Amniotic stem cell (primary cell): ENCODE measurements at places on chromosomes 1 and 21.

- no peak for DNase-seq
Observed at GRCh38 chr1:111517469-111518225, 14.2 kb upstream of the ADORA3 start.

GRCh38 chr1:116087628-116088027, 23.6 kb upstream of the MAB21L3 start:
- no peak for DNase-seq

DNA sequence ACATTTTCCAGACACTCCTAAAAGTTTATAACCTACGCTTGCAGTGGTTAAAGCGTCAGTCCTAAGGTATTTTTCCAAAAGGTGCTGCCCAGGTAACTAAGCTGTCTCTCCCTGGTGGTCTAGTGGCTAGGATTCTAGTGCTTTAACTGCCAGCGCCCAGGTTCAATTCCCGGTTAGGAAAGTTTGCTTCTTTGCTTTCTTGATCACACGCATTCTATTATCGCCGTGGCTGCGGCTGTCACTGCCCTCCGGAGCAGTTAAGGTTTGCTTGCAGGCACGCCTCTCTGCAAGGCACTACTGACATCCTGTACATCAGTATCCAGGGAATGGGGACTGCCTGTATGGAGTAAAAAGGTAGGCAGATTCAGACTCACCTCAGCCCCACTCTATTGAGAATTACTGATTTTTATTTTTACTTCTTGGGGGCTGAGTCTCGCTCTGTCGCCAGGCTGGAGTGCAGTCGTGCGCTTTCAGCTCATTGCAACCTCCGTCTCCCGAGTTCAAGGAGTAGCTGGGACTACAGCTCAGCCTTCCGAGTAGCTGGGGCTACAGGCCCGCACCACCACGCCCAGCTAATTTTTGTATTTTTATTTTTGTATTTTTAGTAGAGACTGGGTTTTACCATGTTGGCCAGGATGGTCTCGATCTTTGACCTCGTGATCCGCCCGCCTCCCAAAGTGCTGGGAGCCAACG, 53.2 kb upstream of the CFAP126 start:
- DNase-seq, result no peak

- no peak for DNase-seq
Observed at GRCh38 chr21:43305336-43305665, 121.6 kb downstream of the SIK1 start.

- DNase-seq, result no peak
Observed at GRCh38 chr1:110639724-110640386, 33.7 kb upstream of the KCNA2 start.

DNA sequence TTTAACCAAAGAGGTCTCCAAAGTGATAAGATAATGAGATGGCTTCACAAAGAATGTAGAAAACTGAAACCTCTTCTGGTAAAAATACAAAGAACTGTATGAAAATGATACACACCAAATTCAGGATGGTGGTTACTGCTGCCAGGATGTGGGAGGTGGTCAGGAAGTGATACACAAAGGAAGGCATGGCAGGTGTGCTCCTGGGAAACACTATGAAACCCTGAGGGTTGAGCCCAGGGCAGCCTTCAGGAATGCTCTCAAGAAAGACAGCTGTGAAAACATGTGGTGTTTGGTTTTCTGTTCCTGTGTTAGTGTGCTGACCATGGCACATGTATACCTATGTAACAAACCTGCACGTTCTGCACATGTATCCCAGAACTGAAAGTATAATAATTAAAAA, 109.3 kb downstream of the NTNG1 start:
- DNase-seq, result no peak

DNA sequence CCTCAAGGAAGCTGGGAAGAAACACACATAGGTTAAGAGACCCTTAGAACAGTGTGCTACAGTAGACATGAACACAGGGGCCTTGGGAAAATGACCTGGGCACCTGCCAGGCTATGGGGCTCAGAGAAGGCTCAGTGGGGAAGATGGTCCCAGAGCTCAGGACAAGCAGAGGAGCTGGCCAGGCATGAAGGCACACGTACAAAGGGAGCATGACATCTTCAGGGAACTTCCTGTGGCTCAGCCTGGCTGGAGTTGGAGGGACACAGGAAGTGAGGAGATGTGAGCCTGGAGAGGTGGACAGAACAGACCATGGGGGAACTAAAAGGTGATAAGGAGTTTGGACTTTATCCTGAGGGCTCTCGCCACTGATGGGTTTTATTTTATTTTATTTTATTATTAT, 3.8 kb upstream of the SLC50A1 start:
- no peak for DNase-seq

DNA sequence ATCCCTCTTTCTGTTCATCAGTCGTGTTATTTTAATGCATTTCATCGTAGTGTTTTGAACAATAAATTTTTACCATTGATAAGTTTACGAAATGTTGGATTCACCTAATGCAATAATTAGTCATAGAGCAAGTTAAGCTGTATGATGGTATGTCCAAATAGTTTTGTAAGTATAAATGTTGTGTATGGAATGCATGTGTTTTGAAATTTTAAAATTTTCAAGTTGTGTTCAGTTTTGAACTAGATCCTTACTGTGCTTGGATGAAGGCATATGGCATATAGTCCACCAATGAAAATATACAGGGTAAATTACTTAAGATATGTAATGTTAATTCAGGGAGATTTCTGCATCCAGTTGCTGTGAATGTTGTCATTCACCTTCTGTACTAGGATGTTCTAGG, 2.3 kb downstream of the ZMYM4 start:
- DNase-seq, result no peak

GRCh38 chr1:25137521-25138395, 94.5 kb downstream of the SYF2 start:
- no peak for DNase-seq

- DNase-seq, result no peak
Observed at GRCh38 chr1:178932552-178932906, 61.7 kb upstream of the ANGPTL1 start.

DNA sequence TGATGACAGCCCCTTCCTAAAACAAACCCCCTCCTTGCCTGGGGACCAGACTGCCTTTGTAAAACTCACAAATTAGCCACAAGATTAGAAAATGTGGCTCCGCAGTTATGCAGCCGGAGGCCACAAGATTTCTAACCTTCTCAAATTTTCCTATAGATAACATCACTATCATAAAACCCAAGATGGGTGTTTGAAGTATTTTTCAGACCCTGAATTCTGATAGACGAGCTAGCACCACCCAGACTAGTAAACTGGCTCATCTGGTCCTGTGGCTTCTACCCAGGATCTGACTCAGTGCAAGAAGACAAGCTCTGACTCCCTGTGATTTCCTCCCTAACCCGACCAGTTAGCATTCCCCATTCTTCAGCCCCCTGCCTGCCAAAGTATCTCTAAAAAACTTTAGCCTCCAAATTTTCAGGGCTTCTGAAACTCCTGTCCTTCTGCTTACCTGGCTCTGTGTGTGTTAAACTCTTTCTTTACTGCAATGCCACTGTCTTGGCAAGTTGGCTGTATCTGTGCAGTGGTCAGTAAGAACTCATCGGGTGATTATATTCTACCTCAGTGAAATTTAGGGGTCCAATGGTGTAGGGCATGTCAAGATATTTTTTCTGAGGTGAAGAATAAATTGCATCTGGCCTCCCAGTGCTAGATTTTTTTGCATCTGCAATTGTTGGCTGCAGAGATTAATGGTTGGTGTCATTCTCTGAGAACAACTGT, 102.1 kb downstream of the S1PR1 start:
- DNase-seq, result no peak

- DNase-seq, result no peak
Observed at GRCh38 chr1:30336550-30337323, 386.6 kb downstream of the MATN1 start.

- DNase-seq, result no peak
Observed at GRCh38 chr1:213295860-213296259, 244.8 kb downstream of the RPS6KC1 start.

- DNase-seq, result no peak
Observed at GRCh38 chr1:78522136-78522535, 31.4 kb downstream of the PTGFR start.

DNA sequence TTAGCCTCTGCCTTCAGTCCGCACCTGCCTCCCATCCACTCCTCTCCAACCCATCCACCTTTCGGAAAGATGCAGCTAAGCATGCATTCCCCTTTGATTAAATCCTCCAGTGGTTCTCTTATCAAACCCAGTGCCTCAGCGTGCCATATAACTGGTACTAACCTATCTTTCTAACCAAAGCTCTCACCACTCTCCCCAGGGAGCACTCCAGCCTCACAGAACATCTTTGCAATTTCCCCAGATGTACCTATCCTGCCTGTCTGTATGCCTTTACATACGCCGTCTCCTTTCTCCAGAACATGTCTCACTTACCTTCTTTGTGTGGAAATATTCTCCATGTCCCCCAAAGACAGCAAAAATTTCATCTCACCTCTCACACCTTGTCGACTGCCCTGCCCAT, 80.0 kb downstream of the SLC25A24 start:
- DNase-seq, result no peak

- no peak for DNase-seq
Observed at GRCh38 chr1:8825985-8826481, 8.6 kb upstream of the RERE start.

DNA sequence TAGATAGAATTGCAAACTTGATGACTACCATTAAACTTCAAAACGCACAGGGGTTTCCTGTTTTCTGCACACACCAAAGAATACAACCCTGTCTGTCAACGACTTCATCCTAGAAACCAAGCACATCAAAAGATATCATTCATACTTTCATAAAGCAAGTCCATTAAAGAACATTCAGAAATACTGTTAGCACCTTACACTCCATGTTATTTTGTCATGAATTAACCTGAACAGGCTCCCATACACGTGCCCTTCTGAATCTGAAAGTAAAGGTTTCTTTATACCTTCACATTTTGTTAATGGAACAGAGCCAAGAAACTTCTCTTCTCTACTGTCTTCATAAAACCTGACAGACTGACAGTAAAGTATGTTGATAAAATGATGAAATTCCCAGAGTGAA, 46.1 kb downstream of the PUM1 start:
- no peak for DNase-seq

DNA sequence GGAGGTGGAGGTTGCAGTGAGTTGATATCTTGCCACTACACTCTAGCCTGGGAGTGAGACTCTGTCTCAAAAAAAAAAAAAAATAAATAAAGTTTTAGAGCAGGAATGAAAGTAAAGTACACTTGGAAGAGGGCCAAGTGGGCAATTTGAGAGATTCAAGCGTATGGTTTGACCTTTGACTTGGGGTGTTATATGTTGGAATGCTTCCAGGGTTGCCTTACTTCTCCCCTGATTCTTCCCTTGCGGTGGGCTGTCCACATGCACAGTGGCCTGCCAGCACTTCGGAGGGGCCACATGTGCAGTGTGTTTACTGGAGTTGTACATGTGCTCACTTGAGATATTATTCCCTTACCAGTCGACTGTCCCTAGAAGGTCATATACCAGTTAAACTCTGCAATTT, 295.5 kb upstream of the PROX1 start:
- no peak for DNase-seq

DNA sequence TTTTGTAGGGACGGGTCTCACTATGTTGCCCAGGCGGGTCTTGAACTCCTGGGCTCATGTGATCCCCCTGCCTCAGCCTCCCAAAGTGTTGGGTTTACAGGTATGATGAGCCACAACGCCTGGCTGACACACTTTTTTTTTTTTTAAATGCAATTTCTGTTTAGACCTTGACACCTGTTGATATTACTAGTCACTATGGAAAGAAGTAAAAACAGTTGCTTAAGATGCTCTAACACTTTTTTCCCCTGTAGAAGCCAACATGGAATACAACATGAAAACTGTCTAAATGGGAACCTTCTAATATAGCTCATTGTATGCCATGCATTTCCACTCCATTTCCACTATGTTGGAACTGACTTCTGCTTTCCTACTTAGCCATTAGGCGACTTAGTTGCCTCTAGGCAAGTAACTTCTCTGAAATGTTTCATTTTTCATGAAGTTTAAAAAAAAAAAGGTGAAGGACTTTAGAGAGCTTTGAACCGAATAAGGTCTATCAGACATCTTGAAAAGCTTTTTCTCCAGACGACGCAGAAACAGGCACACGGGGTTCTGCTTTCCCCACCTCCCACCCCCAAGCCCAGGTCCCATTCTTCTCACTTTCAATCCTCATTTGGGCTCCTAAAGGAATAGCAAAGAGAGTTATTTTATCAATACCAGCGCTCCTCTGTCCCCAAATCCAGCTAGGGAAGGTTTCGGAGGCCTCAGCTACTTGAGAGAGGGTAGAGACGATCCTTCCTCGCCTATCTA, 648 bp upstream of the DR1 start:
- DNase-seq, result no peak

DNA sequence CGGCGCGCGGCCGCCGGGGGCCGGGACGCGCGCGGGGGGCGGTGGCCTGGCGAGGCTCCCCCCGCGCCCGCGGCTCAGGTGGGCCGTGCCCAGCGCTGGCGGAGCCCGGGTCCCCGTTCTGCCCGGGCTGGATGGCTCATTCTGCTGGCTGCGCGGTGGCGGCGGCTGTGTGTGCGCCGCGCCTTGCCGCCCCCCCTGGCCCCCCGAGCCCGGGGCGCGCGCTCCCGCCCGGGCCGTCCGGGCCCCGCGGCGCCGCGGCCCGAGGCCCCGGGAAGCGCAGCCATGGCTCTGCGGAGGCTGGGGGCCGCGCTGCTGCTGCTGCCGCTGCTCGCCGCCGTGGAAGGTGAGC, at the start of gene EPHB2:
EPHB2 (plus strand) TSS at position 139 of the 349 bp plus-strand sequence; CDS start at position 283, 144 bp downstream.
- DNase-seq, result peak; percentile 19

DNA sequence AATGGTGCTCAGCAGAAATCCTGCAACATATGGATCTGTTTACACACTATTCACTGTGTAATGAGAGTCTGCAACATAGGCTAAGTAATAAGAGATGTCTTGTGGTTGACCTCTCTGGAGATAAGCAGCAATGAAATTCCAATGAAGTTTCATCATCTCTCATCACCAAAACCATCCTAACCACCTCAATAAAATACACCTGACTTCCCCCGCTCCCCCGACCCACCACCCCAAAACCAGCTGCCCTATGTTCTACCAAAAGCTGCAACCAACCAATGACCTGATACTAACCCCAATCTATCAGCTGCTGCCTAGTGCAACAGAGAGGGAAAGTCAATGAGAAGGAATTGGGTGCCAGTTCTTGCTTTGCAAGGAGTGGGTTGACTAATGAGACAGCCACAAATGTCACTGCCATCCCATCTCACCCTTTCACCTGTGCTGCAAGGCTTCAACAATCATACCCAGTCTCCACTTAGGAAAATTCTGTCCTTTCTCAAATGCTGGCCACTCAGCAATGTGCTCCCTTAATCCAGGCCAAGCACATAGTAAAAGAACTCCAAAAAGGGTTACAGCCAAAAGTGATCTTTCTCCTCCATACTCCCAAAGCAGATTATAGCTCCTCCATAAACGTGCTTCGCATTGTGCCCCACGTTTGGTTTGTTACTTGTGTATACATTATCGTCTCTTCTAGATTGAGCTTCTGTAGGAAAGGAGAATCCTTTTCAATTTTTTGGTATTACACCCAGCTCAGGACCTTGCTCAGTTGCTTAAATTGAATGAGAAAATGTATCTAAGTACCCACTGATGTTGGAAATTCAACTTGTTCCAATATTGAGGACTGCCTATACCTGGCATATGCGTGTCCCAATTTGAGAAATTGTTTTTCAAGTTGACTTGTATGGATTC, 29.0 kb downstream of the MRPL39 start:
- DNase-seq, result no peak

DNA sequence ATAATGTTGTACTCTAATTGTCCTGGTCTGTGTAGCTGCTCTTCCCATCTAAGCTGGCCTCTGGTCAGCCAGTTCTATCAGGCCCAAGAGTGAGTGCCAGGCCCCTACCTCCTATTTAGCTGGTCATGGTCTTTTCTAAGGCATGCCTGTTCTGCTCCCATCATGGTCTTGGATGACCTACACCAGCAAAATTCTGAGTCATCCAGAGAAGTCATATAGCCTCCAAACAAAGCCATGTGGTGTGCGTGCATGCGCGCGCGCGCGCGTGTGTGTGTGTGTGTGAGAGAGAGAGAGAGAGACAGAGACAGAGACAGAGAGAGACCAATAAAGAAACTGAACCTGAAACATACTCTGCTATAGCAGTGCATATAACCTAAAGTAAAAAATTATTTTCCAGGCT, 254.4 kb downstream of the BRINP2 start:
- no peak for DNase-seq
